Activated CD4-positive, alpha-beta T cell treated with anti-CD3 and anti-CD28 coated beads for 36 hours (primary cell): ENCODE measurements at places on chromosomes 1 and 21. TPM values are rescaled to one million over a fixed set of nuclear protein-coding genes. Genes with fewer than 3 reads are reported as not detected.

C1QB gene
- not detected for total RNA-seq

SPRR2E gene
- not detected for total RNA-seq

DNA sequence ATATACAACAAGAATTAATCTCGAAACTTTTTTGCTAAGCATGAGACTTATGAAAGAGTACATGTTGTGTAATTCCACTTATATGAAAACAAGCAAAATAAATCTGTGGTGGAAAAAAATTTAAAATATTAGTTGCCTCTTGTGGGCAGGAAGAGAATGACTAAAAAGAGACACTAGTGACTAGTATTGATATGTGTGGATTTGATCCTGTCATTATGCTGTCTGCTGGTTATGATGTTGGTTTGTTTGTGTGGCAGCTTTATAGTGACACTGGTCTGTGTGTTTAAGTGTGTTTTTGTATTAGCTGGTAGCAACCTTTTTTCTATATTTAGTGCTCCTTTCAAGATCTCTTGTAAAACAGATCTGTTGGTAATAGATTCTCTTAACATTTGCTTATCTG lies 267.8 kb upstream of the NRIP1 start:
- no peak overlapping the region for H3K4me3 ChIP-seq
- DNase-seq = no peak
- H3K27ac ChIP-seq = no peak overlapping the region
- H3K27me3 ChIP-seq = peaks cover 2% of the 10 kb centered on the region
- no peaks in the 10 kb centered on the region for H3K36me3 ChIP-seq
- peaks cover 2% of the 10 kb centered on the region for H3K4me1 ChIP-seq

GRCh38 chr1:8398677-8399076 lies 80.8 kb downstream of the SLC45A1 start:
- H3K36me3 ChIP-seq = peaks cover 38% of the 10 kb centered on the region
- H3K27ac ChIP-seq = peak overlapping the region; percentile 81
- H3K4me1 ChIP-seq = peaks cover 56% of the 10 kb centered on the region
- H3K27me3 ChIP-seq = no peaks in the 10 kb centered on the region

DNA sequence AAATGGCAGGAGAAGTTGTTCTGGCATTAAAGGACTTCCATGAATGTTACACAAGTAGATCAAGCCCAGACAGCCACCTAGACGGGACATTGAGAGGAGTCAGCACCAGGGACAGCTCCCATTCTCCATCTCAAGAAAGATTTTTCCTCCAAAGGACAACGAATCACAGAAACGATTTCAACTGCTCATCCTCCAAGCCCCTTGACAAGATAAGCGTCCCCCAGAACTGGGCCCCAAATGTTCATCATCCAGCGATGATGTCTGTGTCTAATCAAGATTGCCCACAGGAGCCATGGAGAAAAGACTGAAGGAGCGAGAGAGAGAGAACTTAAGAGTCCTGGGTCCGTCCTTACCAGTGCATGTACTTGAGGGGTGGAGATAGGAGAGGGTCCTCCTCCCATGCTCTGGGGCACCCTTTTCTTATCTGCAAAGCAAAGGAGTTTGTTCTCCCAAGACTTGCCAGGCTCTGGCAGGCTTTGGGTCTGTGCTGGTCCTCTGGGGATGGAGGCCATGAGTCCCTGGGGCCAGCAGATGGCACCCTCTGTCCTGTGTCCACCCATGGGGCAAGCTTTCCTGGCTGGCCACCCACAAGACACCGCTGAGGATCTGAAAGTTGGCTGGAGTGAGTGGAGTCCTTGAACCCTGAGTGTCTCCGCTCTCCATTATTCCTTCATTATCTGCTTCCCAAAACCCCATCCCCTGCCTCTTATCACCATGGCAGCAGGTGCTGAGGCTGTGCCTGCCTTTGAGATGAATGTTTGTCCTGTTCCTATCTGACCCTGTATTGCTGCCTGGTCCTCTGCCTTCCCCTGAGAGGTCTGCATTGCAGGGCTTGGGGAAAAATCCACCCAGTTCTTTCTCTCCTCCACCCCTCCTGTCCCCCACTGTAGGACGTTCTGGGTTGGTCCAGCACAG lies 164.6 kb downstream of the ACTL8 start:
- H3K27me3 ChIP-seq = peaks cover 37% of the 10 kb centered on the region
- no peaks in the 10 kb centered on the region for H3K4me1 ChIP-seq
- H3K36me3 ChIP-seq = no peaks in the 10 kb centered on the region
- H3K27ac ChIP-seq = no peak overlapping the region
- peak; percentile 32 for DNase-seq

GRCh38 chr1:34712007-34712688 lies 42.7 kb upstream of the GJB5 start:
- no peaks in the 10 kb centered on the region for H3K36me3 ChIP-seq
- no peak overlapping the region for H3K4me3 ChIP-seq
- H3K27me3 ChIP-seq = peaks cover 7% of the 10 kb centered on the region
- H3K4me1 ChIP-seq = no peaks in the 10 kb centered on the region

DNA sequence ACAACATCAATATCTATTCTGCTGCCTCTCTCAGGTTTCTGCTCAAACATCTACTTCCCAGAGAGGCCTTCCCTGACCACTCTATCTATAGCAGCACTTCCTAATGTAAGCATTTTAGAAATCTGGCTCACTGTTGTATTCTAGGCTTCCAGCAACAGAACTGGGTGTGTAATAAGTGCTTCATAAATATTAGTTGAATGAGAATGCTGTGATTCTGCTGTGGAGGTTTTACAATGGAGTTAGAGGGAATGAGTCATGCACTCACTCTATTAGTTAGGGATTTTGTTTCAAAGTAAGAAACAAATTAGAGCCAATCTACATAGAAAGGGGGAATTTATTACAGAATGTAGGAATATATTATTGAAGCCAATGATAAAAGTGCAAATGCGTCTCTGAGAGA lies 38.6 kb upstream of the SLC35F3 start:
- no peak overlapping the region for H3K4me3 ChIP-seq
- DNase-seq = no peak
- peaks cover 15% of the 10 kb centered on the region for H3K27me3 ChIP-seq
- H3K27ac ChIP-seq = no peak overlapping the region
- no peaks in the 10 kb centered on the region for H3K36me3 ChIP-seq

DNA sequence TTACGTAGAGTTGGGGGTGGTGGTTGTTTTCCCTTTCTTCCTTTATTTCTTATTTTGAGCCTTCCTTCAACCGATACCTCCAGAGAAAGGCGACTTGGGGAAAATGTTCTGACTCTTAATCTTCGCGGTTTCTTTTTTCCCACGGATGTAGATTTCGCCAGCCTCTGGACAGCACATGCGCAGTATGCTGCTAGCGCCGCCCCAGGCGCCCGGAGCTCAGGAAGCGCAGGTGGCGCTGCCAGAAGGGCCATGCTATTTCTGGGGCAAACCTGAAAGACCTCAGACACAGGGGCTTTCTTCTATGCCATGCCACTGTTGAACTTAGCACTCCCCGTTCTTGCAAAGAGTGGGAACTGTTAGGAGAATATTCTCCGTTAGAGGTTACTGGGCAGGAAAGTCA lies 392.1 kb downstream of the KIF26B start:
- peaks cover 1% of the 10 kb centered on the region for H3K27me3 ChIP-seq
- H3K36me3 ChIP-seq = no peaks in the 10 kb centered on the region
- no peak for DNase-seq
- H3K27ac ChIP-seq = no peak overlapping the region

GRCh38 chr1:147287133-147287865 lies 44.8 kb downstream of the CHD1L start:
- H3K27ac ChIP-seq = no peak overlapping the region
- H3K4me1 ChIP-seq = peaks cover 10% of the 10 kb centered on the region
- H3K4me3 ChIP-seq = no peak overlapping the region
- H3K27me3 ChIP-seq = no peaks in the 10 kb centered on the region
- DNase-seq = no peak

TAS1R1 gene
- 0.07 TPM for total RNA-seq

- DNase-seq = no peak
- H3K36me3 ChIP-seq = no peaks in the 10 kb centered on the region
These were observed 12.6 kb downstream of the DAB1 start for GRCh38 chr1:57411262-57411661.

DNA sequence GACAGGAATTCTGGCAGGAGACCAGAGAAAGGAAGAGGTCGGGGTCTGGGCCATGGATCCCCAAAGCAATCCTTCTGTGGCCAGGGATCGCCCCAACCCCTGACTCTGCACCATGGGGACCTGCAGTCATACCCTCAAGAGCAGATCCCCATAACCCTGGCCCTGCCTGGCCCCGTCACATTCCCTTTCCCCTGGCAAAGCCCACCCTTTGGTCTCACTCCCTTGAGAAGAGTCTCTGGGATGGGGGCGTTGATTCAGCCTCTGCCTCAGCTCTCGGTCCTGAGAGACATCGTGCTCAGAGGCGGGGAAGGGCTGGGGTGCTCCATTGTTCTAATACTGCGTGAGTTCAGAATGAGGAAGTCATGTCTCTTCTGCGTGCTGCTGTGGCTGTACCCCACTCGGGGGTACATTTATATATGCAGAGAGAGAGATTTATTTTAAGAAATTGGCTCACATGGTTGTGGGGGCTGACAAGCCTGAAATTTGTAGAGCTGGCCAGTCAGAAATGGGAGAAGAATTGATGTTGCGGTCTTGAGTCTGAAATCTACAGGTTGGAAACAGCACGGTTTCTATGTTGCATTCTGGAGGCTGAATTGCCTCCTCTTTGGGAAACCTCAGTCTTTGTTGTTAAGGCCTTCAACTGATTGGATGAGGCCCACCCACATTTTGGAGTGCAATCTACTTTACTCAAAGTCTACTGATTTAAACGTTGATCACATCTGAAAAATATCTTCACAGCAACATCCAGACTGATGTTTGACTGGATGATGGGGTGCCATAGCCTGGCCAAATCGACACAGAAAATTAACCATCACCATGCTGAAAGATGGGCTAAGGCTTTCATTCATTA lies 4.2 kb upstream of the PADI2 start:
- no peaks in the 10 kb centered on the region for H3K36me3 ChIP-seq
- H3K27me3 ChIP-seq = peaks cover 14% of the 10 kb centered on the region
- peaks cover 7% of the 10 kb centered on the region for H3K4me1 ChIP-seq

DNA sequence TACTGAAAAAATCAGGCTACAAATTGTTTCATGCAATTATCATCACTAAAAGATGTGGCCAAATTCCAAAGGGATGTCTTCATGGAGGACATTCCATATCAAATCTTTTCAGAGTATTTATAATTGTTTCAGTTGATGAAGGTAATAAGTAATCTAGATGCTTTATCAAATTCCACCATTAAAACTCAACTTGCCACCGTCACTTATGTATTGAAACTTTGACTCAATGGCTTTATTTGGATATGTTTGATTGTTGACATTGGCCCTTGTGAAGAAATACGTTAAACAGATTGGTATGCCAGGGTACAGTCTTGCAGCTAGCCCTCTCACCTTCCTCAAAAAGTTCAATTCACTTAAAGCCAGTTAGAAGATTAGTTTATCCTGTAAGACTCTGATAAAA lies 32.2 kb upstream of the PALMD start:
- no peaks in the 10 kb centered on the region for H3K36me3 ChIP-seq
- H3K4me3 ChIP-seq = no peak overlapping the region
- no peak overlapping the region for H3K27ac ChIP-seq
- DNase-seq = no peak
- H3K4me1 ChIP-seq = no peaks in the 10 kb centered on the region
- H3K27me3 ChIP-seq = peaks cover 6% of the 10 kb centered on the region

DNA sequence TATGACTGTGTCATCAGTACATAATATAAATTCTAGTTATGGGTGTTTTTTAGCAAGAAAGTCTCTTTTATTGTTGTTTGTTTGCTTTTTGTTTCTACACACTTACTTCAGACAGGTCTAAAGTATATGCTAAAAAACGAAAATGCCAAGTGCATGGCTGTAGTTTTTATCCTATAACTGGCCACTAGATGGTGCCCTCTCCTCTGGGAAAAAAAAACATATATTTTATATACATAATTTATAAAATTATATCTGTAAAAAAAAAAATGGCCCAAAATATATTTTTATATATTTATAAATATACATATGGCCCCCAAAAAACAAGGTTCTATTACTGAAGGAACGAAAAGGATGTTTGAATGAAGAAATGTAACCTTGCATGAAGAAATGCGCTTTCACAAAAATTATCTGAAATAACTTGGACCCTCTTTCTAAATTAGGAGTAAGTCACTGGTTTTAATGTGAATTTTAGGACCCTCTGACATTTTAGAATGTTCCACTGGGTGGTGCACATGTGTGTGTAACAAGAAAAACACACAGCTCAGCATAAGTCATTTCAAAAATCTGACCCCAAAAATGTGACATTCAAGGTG lies 93.5 kb downstream of the TTLL7 start:
- no peak for DNase-seq
- H3K36me3 ChIP-seq = no peaks in the 10 kb centered on the region
- no peak overlapping the region for H3K27ac ChIP-seq
- peaks cover 8% of the 10 kb centered on the region for H3K27me3 ChIP-seq
- H3K4me3 ChIP-seq = no peak overlapping the region
